CD8-positive, alpha-beta memory T cell (primary cell): ENCODE measurements at places on chromosomes 1 and 21. TPM values are rescaled to one million over a fixed set of nuclear protein-coding genes. Genes with fewer than 3 reads are reported as not detected.

CFHR1 gene
- not detected for polyA plus RNA-seq

FCGR3A gene
- polyA plus RNA-seq: 44.6 TPM

CR1 gene
- 2.3 TPM for polyA plus RNA-seq

CD5L gene
- not detected for polyA plus RNA-seq

BMP8B gene
- 0.14 TPM for polyA plus RNA-seq
